ENCODE measurements at places on chromosomes 6 and 20.
A peak's percentile ranks its signal among the peaks of the same experiment; 100 is the strongest.

- DNase-seq, result no peak
Measured at GRCh38 chr6:142833054-142833453, 111.9 kb downstream of the HIVEP2 start.

- no peak for DNase-seq
Measured at GRCh38 chr20:41014561-41015088, 14.0 kb upstream of the TOP1 start.

GRCh38 chr6:118581489-118581959 is 33.4 kb downstream of the PLN start:
- peak; percentile 29 for DNase-seq

DNA sequence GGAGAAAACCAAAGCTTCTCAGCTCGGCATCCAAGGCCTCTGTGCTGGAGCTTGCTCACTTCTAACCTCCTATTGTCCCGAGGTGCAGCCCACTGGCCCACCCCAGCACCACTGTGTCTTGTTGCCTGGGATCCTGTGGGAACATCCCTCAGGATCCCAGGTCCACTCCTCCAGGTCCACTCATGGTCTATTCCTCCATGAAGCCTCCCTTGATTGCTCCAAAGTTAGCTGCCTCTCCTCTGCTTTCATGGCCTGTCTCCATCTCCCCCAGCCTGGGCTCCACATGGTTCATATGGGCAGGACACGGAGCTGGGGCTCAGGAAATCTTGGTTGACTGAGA is 13.9 kb downstream of the SLA2 start:
- no peak for DNase-seq

- no peak for DNase-seq
Measured at GRCh38 chr6:139852488-139853140, 478.2 kb upstream of the CITED2 start.

DNA sequence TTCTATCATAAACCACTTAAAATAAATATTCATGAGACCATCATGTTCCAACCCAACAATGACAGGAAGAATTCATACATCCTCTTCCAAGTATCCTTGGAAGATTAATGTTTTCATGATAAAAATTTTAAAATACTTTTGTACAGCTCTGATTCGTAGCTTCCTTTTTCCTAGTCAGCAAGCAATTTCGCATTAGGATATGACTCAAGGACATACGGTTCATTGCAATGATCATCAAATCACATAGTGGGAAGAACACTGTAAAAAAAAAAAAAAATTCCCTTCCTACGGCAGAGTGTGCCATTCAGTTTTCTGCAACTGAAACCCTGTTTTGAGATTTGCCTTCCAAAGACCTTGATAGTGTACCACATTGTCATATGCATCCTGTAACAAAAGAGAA is 35.3 kb upstream of the GFOD1 start:
- DNase-seq, result no peak

GRCh38 chr6:135266675-135267074 is 85.6 kb downstream of the MYB start:
- no peak for DNase-seq

GRCh38 chr6:106134087-106134770 is 48.1 kb downstream of the PRDM1 start:
- no peak for DNase-seq
